ENCODE measurements at places on chromosomes 11 and 22. TPM values are rescaled to one million over a fixed set of nuclear protein-coding genes. Genes with fewer than 3 reads are reported as not detected.

DNA sequence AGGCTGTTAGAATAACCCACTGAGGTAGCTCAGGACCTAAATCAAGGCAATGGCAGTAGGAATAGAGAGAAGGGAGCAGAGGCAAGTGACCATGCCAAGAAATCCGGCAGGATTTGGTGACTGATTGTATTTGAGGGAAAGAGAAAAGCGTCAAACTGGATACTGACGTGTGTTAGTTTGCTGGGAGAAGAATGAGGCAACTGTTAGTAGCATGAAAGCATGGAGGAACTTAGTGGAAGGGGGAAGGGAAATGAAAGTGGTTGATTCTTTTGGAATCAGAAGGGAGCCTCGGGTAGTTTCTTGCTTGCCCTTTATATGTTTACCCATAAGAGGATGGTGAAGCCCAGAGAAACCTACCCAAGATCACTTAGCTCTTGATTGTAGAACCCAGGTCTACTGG is 8.3 kb downstream of the PPFIBP2 start:
- H3K27ac ChIP-seq = no peak overlapping the region
- peaks cover 26% of the 10 kb centered on the region for H3K27me3 ChIP-seq
- H3K36me3 ChIP-seq = no peaks in the 10 kb centered on the region
- H3K4me1 ChIP-seq = no peaks in the 10 kb centered on the region
- H3K4me3 ChIP-seq = no peak overlapping the region

Gene OR52A5
- not detected for total RNA-seq

Gene MYOD1
- not detected for total RNA-seq

Gene KCNK7
- total RNA-seq = 0.69 TPM

Gene NLRP14
- total RNA-seq = not detected

GRCh38 chr22:39699631-39700360 is 129.2 kb downstream of the CACNA1I start:
- no peak for DNase-seq
- no peaks in the 10 kb centered on the region for H3K36me3 ChIP-seq
- H3K27ac ChIP-seq = no peak overlapping the region
- no peaks in the 10 kb centered on the region for H3K4me1 ChIP-seq

DNA sequence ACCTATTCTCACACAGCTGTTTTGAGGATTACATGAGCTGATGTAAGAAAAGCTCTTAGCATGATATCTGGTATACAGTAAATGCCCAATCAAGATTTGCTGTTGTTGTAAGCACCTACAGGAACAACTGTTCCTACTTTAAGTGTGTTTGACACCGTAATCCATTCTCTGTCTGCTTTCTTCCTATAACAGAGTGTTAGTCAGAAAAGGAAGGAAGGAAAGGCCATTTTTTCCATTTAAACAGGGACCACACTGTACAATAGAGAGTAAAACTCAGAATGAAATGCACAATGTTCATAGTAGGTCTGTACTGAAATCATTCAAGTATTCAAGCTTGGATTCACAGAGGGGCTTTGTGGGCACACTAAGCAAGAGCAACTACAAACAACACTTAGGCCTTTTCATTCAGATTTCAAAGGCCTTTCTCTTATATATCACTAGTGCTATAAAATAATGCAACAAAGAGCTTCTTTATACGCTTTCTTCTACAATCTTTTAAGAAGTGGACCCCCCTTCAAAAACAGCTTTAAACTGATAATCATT is 21.5 kb downstream of the MTCH2 start:
- peaks cover 37% of the 10 kb centered on the region for H3K36me3 ChIP-seq
- no peak overlapping the region for H3K27ac ChIP-seq
- peaks cover 3% of the 10 kb centered on the region for H3K4me1 ChIP-seq
- no peak overlapping the region for H3K4me3 ChIP-seq

DNA sequence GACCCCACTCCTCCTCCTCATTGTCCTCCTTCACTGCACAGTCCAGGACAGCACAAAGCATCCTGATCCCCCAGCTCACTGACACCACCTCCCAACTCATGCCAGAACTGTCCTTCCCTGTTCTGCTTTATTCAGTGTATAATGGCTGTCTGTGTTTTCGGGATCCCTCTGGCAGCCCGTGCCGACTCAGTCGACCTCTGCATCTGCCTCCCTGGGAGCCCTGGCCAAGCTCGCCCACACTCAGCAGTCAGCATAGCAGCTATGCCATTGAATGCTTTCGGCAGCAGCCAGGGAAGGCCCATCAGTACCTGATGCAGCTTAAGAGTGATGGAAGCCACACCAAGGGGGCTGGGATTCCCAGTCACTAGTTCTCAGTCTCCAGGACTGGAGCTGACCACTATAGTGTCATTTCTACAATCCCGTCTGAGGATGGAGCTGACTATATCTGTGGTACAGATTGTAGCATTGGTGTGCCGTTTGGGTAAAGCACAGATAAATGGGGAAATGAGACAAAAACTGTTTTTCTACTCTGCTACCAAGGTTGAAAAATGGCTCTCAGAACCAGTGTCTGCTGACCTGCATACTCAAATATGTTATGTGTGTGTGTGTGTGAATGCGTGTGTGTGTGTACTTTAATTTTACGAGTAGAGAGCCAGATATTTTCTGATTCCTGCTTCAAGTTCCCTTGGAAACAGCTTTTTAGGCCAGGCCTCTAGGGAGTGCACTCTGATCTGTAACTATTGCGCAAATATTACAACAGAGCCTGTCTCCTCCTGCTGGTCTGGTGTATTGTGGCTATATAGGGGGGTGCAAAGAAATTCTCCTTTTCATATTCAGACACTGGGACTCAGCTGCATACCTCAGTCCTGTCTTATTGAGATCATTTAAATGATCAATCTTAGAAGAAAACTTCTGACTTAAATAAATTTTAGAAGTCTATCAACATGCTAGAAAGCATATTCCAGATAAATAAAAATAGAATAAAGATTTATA is 78.8 kb upstream of the TOP3B start:
- no peaks in the 10 kb centered on the region for H3K4me1 ChIP-seq
- H3K27me3 ChIP-seq = peaks cover 9% of the 10 kb centered on the region
- H3K36me3 ChIP-seq = no peaks in the 10 kb centered on the region
- H3K4me3 ChIP-seq = no peak overlapping the region
- peak; percentile 29 for DNase-seq

DNA sequence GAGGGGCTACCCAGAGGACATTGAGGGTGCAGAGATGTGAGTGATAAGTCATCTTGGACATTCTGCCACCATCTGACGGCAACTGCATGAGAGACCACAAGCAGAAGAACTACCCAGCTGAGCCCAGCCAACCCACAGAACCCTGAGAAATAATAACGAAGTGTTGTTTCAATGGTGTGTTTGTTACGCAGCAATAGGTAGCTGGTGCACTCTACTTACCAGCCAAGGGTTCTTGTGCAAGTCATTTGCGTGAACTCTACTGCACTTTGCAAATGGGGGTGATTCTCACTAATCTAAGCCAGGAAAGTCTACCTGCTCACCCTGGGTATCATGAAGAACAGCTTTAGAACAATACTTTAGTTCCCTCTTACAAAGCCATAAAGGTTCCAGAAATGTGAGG is 15.8 kb upstream of the CELSR1 start:
- H3K4me3 ChIP-seq = no peak overlapping the region
- H3K27me3 ChIP-seq = no peaks in the 10 kb centered on the region
- no peak for DNase-seq
- H3K27ac ChIP-seq = no peak overlapping the region

Gene KRTAP5-10
- total RNA-seq = not detected

DNA sequence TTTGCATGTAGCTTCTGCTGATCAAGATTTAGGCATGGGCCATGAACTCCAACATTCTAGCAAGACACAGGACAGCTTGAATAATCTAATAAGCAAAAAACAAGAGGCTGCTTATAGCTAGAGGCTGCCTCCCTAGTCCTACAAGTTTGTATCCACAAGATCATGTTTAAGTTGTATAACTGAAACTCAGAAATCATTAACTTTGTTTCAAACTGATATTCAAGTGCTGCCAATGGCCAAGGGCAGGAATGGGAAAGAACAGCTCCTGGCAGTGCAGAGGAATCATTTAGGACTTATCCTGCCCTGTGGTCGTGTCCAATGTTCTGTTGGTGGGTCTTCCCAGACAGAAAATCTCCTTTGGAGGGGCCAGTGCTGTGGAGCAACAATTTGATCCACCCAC is 209.6 kb upstream of the DDI1 start:
- no peaks in the 10 kb centered on the region for H3K4me1 ChIP-seq
- H3K27me3 ChIP-seq = no peaks in the 10 kb centered on the region
- H3K4me3 ChIP-seq = no peak overlapping the region
- no peaks in the 10 kb centered on the region for H3K36me3 ChIP-seq

Gene HTR3B
- total RNA-seq = not detected

Gene MYO7A
- total RNA-seq = 0.66 TPM

DNA sequence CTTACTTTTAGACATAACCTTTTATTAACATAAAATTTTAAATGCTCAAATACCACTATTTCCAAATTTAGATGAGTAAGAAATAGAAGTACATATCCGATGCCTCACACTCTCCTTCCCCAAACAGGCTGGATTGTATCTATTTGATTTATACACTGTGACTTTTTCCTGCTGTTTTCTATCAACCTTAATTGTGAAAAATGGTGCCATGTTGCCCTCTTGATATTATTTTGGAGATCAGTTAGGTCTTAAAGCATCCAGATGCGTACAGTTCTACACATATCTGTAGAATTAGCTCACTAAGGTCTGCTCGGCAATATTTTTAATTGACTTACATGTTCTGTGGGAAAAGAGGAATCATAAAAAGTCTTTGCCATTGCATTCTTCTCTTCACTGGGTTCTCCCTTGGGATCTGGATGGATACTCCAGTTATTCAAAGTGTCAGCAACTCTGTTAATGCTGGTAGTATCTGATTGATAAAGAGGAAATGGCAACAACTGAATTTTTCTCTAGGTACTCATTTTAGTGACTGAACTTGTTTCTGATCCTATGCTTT is 27.2 kb downstream of the EIF3M start:
- H3K4me1 ChIP-seq = no peaks in the 10 kb centered on the region
- no peak overlapping the region for H3K4me3 ChIP-seq
- no peak overlapping the region for H3K27ac ChIP-seq
- no peaks in the 10 kb centered on the region for H3K27me3 ChIP-seq
- H3K36me3 ChIP-seq = peaks cover 9% of the 10 kb centered on the region

GRCh38 chr11:77506857-77507256 is 33.0 kb upstream of the PAK1 start:
- no peak overlapping the region for H3K4me3 ChIP-seq
- H3K27ac ChIP-seq = no peak overlapping the region
- peak; percentile 96 for DNase-seq
- peaks cover 38% of the 10 kb centered on the region for H3K27me3 ChIP-seq
- H3K4me1 ChIP-seq = peaks cover 33% of the 10 kb centered on the region

GRCh38 chr11:40337118-40337517 is 1122.3 kb downstream of the LRRC4C start:
- H3K4me1 ChIP-seq = no peaks in the 10 kb centered on the region
- no peaks in the 10 kb centered on the region for H3K27me3 ChIP-seq
- no peak overlapping the region for H3K4me3 ChIP-seq
- H3K36me3 ChIP-seq = no peaks in the 10 kb centered on the region

DNA sequence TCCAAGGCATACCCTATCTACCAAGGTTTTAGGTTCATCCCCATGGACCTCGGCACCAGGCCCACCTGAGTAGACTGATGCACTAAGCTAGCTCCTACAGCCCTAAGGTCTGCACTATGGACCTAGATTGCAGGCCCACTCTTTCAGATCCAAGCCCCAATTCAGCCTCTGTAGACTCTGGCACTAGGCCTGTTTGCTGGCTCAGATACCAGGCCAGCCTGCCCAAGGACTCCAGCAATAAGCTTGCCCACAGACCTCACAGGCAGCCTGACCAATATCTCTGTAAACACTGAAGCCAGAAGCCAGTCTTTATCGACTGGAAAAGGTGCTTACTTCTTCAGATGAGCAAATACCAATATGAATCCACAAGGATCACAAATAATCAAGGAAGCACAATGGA is 411.3 kb downstream of the INSC start:
- H3K27me3 ChIP-seq = no peaks in the 10 kb centered on the region
- DNase-seq = no peak
- H3K4me3 ChIP-seq = no peak overlapping the region

- H3K27me3 ChIP-seq = no peaks in the 10 kb centered on the region
- H3K4me1 ChIP-seq = peaks cover 11% of the 10 kb centered on the region
- no peaks in the 10 kb centered on the region for H3K36me3 ChIP-seq
- DNase-seq = no peak
Observed at GRCh38 chr11:92384802-92385201, 160.2 kb downstream of the FAT3 start.

Data from PC-3 (cell line).